ENCODE measurements at places on chromosomes 5 and 9.

DNA sequence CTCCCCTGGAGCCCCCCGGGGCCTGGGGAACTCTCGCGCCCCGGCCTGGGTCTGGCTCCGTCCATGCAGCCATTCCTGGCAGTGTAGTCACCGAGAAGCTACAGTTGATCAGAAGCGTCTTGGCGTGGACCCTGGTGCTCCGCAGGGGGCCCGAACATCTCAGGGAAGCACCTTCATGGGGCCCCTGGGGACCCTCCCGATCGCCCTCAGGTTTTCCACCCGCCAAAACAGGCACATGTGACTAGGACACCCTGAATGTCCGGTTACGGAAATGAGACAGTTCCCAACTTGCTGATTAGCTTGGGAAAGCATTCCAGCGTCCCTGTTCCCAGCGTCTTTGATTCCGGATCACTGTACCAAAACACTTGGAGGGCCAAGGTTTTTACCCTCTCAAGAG, 472 bp downstream of the FBXO4 start:
- peak; percentile 31 for DNase-seq

GRCh38 chr5:175325681-175326080, 118.3 kb downstream of the DRD1 start:
- no peak for DNase-seq

DNA sequence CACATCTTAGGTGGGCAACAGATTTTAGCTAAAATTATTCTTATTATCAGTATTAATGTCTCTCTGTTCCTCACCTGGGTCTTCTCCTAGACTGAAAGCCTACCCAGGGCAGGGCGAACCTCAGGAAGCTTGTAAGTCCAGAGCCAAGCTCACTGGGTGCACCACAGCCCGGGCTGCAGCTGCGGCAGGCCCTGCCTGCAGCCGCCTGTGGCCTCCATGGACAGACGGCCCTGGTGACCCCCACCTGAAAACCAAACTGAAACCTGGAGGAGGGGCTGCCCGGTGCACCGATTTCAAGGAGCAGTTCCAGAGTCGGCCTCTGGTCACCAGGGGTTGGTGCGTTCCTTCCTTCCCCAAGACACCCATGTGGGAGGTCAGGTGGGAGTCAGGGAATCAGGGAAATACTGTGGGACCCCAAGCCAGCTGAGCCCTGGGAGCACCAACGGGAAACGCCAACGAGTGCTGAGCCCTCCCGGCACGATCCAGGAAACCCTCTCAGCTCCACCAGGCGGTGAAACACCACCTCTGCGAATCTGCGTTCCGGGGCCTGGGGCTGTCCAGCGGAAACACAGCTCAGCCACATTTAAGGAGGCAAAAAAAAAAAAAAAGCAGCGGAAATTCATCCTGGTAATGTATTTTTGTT, 68.6 kb upstream of the PPP1R26 start:
- no peak for DNase-seq

DNA sequence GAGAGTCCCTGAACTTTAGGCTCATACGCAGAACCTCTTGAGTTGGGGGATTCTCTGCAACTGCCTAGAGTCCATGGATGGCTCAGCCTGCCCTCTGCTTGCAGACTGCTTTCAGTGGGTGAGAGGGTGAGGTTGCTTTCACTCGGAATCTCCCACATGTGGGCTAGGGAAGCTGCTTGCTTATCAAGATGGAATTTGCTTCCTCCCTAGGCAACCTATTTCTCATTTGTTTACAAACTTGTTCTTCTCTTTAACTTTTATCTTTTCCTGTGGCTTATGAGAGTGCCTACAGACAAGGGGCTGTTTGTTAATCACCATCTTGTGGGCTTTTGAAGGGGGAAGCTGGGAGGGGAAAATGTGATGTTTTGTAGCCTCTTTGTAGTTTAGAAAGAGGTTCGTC, 10.0 kb downstream of the TLE4 start:
- no peak for DNase-seq

- no peak for DNase-seq
These were observed 18.9 kb upstream of the GARNL3 start for GRCh38 chr9:127245637-127246164.

DNA sequence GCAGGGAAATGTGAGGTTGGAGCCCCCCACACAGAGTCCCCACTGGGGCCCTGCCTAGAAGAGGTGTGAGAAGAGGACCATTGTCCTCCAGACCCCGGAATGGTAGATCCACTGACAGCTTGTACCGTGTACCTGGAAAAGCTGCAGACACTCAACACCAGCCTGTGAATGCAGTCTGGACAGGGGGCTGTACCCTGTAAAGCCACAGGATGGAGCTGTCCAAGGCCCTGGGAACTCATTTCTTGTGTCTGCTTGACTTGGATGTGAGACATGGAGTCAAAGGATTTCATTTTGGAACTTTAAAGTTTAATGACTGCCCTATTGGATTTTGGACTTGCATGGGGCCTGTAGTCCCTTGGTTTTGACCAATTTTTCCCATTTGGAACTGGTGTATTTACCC, 535.0 kb upstream of the MEF2C start:
- DNase-seq: no peak

GRCh38 chr9:127503947-127504886, 52.9 kb downstream of the LRSAM1 start:
- peak; percentile 80 for DNase-seq

DNA sequence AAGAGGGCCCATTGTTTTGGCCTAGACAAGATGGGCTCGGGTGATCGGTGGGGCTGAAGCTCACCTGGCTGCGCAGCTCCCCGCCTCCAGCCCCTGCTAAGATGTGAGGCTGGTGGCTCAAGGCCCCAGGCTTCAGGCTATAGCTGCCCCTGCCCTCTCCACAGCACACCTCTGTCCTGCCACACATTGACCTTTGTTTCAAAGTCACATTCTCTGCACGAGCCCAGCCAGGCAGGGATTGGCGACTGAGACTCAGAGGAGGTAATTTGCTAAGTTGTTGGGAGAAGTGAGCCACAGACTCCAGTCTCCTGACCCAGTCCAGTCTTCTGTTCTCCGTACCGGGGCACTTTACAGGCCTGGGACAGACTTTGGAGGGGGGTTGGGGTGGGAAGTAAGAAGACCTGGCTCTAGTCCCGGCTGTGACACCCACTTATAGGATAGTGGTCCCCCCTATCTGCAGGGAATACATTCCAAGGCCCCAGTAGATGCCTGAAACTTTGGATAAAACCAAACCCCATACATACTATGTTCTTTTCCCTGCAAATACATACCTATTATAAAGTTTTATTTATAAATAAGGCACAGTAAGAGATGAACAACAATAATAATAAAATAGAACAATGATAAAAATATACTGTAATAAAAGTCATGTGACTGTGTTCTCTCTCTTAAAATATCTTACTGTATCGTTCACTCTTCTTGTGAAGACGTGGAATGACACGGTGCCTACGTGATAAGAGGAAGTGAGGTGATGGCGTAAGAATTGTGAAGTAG, 13.3 kb downstream of the PDGFRB start:
- DNase-seq: no peak

GRCh38 chr9:116786737-116787136, 99.6 kb downstream of the TRIM32 start:
- DNase-seq: no peak

DNA sequence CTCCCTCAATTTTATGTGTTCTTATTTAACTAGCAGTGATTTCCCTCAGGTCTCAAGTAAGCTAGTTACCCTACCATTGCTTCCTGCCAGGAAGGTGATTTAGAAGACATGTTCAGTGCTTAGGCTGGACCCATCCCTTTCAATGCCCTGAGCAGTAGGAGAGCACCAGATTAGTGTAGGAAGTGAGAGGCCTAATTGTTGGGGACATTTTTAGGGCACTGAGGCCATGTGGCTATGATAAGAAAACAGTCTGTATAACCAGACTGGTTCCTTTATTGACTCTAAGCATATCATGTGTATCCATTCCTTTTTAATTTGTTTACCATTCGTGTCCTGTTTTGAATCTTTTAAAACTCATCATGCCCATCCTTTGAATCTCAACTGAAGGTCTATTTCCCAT, 312.3 kb upstream of the PRR16 start:
- no peak for DNase-seq
